ENCODE measurements at places on chromosomes 16 and 17. TPM values are rescaled to one million over a fixed set of nuclear protein-coding genes. Genes with fewer than 3 reads are reported as not detected.
A peak's percentile ranks its signal among the peaks of the same experiment; 100 is the strongest.

TP53TG3C gene
- total RNA-seq, result not detected

DNA sequence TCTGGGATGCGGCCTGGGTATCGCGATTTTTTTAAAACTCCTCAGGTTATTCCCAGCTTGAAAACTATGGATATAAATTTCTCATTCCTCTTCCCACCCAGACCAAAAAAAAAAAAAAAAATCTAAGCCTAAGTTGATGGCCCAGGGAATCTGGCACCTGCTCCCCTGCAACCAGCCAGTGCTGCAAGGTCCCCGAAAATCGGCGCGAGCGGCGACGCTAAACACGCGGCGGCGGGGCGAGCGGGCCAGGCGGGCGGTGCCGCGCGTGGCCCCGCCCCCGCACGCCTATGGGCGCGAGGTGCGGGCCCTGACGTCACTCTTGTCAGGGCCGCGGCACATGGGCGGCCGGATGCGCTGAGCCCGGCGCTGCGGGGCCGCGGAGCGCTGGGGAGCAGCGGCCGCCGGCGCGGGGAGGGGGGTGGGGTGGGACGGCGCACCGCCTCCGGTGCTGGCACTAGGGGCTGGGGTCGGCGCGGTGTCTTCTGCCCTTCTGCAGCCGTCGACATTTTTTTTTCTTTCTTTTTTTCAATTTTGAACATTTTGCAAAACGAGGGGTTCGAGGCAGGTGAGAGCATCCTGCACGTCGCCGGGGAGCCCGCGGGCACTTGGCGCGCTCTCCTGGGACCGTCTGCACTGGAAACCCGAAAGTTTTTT is at the start of gene HLF:
TSS of gene HLF (plus strand) at position 316 of the 654 bp plus-strand sequence. CDS start 525 bp downstream, outside the sequence.
- DNase-seq, result peak; percentile 47

ANKRD40CL gene
- not detected for total RNA-seq

DNA sequence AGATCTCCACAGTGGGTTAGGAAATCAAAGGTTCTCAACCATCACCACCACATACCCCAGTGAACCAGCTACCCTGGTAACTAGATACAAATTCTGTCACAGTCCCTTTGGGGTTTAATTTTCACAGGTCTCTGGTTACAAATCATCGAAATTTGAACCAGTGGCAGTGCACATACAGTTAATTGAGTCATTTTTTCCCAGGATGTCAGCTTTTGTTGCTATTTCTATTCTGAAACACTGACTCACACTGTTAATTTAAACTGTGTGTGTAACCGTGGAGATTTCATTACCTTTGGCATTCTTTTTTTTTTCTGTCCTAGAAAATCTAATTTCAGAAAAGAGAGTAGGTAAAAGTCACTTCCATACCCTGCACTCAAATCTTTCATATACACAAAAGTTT is 511.5 kb downstream of the TOX3 start:
- no peak for DNase-seq

- DNase-seq, result no peak
Observed at GRCh38 chr17:34424814-34425491, 61.9 kb upstream of the CCL1 start.

- DNase-seq, result peak; percentile 84
Observed at GRCh38 chr16:57265850-57266530, 18.5 kb downstream of the PLLP start.

C16orf92 gene
- total RNA-seq, result not detected

OTOP3 gene
- not detected for total RNA-seq

DNA sequence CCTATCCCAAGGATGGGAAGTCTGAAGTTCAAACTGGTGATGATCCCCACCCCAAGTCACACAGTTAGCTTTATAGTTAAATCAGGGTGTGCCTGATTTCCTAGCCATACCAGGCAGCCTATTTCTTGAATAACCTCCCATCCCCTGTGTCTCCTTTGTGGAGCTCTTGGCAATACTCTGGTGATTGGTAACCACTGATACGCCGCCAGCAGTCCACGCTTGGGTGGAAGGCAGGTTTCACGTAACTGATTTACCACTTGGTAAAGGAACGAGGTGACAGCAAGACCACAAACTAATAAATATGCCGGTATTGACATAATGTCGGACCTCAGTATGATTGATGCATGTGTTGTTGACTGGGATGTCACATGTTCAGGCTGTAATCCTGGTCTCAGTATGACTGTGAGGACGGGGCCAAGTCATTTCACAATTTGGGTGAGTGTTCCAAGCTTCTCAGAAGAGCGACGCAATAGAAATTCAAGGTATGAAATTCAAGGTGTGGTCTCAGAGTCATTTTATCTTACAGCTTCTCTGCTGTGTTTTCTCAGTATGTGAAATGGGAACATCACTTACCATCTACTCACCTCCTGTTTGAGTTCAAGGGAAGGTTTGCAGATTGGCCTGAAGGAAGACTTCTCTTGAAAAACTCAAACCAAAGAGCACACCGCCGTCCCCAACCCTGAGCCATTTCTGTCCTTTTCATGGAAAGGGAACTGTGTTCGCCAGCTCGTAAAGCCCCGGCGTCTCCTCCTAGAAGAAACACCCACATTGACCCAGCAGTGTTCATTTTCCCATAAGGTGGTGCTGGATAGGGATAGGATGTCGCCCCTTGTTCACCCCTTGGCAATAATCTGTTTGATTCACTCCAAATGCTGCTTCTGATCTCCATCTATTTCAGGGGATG is 678.9 kb downstream of the WWOX start:
- DNase-seq, result peak; percentile 69

GRCh38 chr16:22765479-22765878 is 48.5 kb upstream of the HS3ST2 start:
- no peak for DNase-seq

DNA sequence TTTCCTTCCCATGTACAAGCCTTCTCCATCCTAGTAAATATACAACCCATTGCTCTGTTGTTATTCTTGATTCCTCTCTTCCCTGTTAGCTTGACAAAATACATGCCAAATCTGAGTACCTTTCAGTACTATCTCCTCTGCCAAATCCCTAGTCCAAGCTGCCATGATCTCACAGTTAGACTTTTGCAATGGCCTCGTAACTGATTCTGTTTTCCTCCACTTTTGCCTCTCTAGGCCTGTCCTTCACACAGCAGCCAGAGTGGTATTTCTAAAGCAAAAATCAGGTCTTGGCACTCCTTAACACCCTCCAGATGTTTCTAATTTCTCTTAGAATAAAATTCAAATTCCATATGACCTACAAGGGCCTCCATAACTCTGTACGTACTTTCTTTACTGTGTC is 153.0 kb upstream of the RBL2 start:
- DNase-seq, result no peak

All from MCF 10A (cell line).